ENCODE measurements at places on chromosomes 7 and 10.
A peak's percentile ranks its signal among the peaks of the same experiment; 100 is the strongest.

DNA sequence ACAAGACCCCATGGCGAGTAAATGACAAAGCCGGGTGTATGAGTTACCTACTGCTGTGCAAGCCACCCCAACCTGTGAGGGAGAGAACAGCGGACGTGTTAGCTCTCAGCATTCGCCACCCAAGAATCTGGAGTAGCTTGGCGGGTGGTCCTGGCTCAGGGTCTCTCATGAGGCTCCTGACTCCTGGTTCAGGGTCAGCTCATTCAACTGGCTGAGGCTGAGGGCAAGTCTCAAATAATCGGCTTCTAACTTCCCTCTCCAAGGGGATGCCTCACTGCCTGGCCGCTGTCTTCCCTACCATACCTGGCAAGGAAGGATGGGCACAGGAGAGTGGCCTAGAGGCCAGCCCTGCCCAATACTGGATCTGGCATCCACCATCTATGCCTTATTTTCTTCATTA, 94.2 kb downstream of the HTR5A start:
- no peak for DNase-seq

DNA sequence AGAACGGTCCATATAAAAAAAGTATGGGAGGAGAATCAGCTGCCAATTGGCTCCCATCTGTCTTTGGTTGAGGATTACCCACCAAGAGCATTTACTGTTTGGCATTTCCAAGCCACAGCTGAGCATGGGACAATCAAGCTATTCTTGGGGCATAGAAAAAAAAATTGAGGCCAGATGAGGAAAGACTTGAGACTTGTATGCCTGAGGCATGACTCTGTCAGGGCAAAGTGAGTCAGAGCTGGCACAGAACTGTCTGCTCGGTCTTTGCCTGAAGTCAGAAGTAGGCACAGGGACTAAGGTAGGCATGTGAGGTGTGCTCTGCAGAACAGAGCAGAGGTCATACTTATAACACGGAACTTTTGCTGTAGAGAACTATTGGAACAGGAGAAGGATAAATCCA, 126.5 kb upstream of the CHRM2 start:
- DNase-seq: no peak

- no peak for DNase-seq
These were observed 64.0 kb upstream of the CACUL1 start for GRCh38 chr10:118818621-118819221.

DNA sequence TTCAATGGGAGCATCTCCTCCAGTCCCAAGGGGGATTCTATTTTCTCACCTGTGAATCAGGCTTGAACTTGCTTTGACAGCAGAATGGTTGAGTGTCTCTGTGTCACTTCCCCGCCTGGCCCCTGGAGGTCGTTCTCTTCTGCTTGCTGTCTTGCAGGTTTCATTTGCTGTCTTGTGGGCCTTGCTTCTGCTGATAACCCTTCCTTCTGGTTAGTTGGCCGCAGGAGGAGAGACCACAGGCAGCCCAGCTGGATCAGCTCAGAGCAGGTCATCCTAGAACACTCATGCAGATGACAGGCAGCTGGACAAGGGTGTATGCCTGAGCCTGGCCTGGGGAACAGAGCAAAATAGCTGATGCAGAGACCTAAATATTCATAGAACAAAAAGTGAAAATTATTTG, 344.2 kb upstream of the ADARB2 start:
- DNase-seq: no peak

- DNase-seq: peak; percentile 11
These were observed 102.0 kb downstream of the STRA8 start for GRCh38 chr7:135335628-135336139.

- no peak for DNase-seq
These were observed 31.3 kb upstream of the CXCL12 start for GRCh38 chr10:44416021-44416771.

Data from thymus (tissue), 14 donors.